ENCODE measurements at places on chromosomes 13 and 19.

- DNase-seq: no peak
These were observed 17.2 kb upstream of the CFAP97D2 start for GRCh38 chr13:114161644-114162532.

- no peak for DNase-seq
These were observed 22.0 kb downstream of the VWA8 start for GRCh38 chr13:41938918-41939317.

DNA sequence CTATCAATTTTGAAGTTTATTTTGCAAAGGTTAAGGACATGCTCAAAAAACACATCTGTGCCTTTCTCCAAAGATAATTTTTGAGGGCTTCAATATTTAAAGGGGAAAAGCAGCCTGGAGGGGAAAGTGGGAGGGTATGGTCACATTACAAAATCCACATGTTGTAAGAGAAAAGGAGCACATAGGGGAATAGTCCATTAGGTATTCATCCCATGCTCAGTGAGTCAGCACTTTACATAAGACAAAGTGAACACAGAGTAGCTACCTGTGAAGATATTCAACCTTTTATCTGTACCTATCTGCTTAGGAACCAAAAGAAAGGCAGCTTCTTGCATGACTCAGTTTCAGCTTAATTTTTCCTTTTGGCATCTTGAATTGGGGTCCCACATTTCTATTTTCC, 932.0 kb downstream of the SLITRK6 start:
- DNase-seq: no peak

DNA sequence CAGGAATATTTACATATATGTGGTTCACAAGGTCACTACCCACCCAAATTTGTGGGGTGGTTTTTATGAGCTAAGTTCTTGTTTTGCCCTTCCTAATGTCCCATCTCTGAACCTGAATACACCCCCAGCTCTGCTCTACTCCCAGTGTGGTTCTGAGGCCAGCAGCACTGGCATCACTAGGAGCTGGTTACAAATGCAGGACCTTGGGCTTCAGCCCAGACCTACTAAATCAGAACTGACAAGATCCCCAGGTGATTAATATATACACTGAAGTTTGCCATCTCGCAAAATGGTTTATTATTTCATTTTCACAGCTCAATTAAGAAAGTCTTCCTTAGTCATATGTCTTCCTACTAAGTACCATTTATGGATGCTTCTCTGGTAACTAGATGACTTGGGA, 67.9 kb downstream of the FOXO1 start:
- no peak for DNase-seq

GRCh38 chr19:51311351-51312257, at the start of gene IGLON5:
Gene IGLON5 (plus strand): TSS chr19:51311644. CDS start chr19:51311848, 204 bp downstream.
- DNase-seq: no peak

DNA sequence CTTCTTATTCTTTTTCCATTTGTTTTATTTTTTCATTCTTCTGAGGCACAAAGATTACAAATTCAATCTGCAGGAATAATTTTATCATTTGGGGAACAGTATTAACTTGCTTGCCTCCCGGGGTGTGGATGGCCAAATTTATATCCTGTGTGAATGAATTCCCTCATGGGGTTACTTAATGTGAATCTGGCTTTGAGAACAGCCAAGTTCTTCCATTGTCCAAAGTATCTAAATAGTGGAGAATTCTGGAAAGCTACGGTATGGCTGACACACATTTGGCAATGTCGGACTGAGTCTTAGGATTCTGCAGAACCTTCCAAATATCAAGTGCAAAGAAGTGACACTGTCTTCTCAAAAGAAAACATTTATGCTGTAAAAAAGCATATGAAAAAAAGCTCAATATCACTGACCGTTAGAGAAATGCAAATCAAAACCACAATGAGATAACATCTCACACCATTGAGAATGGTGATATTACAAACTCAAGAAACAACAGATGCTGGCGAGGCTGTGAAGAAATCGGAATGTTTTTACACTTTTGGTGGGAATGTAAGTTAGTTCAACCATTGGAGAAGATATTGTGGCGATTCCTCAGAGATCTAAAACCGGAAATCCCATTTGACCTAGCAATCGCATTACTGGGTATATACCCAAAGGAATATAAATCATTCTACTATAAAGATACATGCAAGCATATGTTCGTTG, 620.2 kb downstream of the EFNB2 start:
- no peak for DNase-seq
